Dorsolateral prefrontal cortex (tissue), 122 donors: ENCODE measurements at places on chromosomes 12 and 14. TPM values are rescaled to one million over a fixed set of nuclear protein-coding genes. Genes with fewer than 3 reads are reported as not detected.

DNA sequence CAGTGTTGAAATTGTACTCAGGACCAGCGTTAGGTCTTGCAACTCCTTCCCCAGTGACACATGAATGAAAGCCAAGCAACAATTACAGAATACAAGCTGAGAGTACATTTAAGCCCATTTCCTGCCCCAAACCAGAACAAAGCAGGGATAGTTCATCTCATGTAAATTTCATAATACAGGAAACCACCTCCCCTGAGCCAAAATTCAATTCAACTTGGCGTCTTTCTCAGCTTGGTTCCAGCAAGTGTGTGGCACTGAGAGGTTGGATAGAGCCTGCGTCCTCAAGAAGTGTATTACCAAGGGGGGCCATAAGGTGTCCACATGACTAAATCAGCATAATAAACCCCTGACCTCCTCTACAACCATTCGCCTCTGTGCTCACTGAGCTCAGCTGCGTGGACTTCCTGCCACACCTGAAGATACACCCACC, 278.9 kb upstream of the CRY1 start:
- no peak for DNase-seq

DNA sequence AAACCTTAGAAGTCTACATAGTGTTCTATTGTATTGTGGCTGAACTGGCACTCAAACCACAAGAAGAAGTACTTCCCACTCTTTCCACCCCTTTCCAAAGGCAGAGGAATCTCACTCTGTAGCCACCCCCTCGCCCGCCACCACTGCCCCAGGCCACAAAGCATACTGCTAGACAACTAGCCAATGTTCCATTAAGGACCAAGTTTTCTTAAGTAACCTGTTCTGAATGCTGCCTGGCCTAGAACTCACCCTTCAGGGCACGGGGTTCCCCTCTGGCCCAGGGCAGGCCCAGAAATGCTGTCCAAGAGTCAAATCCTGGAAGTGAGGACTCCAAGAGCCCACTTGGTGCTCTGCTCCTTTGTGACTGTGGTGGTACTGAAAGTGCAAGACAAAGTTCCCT, 15.7 kb upstream of the PTPRO start:
- no peak for DNase-seq

DNA sequence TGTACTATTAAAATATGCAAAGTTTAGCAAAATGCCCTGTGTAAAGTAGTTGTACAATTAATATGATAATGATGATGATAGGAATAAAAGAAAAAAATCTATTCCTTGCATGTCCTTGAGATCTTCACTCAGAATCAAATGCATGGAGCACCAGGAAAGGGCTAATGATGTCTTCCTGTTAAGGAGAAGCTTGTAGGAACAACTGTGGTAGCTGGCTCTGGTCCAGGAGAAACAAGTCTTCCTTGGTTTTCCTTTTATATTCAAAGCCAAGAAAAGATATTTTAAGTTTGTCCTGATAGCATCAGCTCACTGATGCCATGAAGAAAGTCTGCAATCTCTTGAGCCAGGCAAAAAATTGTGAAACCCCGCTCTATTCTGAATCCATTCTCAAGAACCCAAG, 138.9 kb downstream of the PIK3C2G start:
- no peak for DNase-seq

DPF3 gene
- 13.4 TPM for total RNA-seq

GRCh38 chr14:91311284-91311662, 66.8 kb upstream of the GPR68 start:
- no peak for DNase-seq

ABCD2 gene
- 12.5 TPM for total RNA-seq

- DNase-seq, result no peak
Observed at GRCh38 chr12:75437564-75437963, 43.0 kb upstream of the GLIPR1 start.

HCAR1 gene
- 0.17 TPM for total RNA-seq

GRCh38 chr14:77508249-77508648, 9.6 kb upstream of the ISM2 start:
- DNase-seq, result no peak

- no peak for DNase-seq
Observed at GRCh38 chr14:101882141-101882935, 82.0 kb upstream of the DYNC1H1 start.
